Activated T-helper 1 cell treated with Interleukin-2 at 50 U/mL for 16 hours (primary cell): ENCODE measurements at places on chromosomes 7 and 10.

DNA sequence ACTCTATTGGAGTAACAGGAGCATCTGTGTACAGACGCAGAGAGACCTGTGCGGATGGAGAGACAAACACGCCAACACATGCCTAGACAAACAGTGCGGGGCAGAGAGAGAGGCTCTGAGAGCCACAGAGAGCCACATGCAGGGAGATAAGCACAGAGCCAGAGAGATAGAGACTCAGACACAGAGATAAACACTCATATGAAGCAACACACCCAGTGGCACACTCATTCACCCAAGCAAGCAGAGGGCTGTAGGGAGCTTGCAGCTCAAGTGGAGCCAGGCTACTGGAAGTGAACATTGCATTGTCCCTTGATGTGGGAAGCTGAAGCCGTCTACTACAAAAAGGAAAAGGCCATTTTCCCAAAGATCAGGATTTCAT is 46.6 kb upstream of the PODXL start:
- no peak for DNase-seq

DNA sequence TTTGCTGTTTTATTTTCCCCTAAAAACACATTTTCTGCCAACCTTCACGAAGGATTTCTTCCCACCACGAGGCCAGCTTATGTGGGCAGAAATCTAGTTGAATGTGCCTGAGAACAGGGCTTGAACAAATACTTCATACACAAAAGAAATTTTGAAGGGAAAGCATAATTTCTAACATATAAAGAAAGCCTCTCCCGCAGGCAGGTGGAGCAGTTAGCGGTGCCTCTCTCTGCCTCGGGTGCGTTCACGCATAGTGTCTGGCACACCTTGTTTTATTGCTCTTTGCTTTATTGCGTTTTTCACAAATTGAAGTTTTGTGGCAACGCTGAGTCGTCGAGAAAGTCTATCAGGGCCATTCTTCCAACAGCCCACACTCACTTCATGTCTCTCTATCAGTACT is 7.0 kb upstream of the CSGALNACT2 start:
- DNase-seq: no peak

DNA sequence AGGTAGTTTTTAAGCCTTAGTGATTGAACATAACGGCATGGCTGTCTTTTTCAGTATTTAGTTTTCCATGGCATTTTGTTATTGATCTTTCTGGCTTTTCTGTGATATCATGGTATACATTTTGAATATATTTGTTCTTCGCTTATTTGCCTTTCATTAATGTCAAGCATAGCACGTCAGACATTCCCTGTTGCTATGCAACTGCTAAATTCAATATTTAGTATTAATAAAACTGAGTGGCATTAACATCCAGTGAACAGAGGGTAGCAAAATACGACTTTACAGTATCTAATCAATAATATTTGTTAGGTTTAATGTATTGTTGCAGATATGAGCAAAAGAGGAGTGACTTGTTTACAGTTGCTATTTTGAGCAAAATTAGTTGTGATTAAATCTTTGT is 72.5 kb downstream of the LCOR start:
- DNase-seq: no peak

- no peak for DNase-seq
These were observed 76.6 kb downstream of the SLC16A9 start for GRCh38 chr10:59633063-59633462.

DNA sequence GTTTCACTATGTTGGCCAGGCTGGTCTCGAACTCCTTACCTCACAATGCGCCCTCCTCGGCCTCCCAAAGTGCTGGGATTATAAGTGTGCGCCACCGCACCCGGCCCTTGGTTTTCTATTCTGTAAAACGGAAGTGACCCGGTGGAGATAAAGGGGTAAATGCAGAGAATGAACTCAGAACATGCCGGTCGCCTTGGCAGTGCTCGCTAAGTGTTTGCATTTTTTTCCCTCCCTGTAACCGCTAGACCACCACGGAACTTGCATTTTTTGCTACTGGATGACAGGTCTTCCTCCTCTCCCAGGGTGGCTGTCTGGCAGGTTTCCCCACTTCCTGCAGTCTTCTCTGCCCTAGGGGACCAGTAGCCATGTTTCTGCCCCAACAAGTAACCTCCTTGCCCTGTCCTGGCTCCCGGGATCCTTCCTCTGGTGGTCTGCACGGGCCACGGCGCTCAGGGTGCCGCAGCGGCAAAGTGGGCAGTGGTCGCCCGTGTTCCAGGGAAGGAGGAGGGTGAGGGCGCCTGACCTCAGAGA is 18.8 kb upstream of the GNA12 start:
- no peak for DNase-seq

- DNase-seq: no peak
These were observed 877 bp upstream of the NOD1 start for GRCh38 chr7:30479202-30480120.

DNA sequence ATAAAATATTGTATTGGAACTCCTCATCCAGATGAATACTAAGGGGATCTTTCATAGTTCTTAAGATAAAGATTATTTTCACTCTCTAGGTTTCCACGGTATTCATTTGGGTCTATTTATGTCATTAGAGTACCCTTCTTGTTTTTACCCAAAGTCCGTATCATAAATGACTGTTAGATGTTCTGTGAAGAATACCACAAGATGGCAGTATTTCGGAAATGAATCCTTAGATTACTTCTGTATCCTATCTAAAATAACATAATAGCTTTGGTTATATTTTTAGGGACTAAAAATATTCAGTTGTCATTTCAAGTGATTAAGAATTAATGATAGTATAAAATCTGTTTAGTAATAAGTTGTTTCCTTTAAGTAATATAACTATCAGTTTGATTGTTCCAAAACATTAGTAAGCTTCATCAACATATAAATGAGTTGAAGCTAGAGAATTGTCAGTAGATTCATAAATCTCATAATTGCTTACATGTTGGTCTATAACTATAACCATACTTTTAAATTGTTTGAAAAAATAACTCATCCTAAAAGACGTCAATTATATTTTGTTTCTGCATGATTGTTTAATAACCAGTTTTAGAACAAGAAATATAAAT is 337.5 kb upstream of the KCND2 start:
- no peak for DNase-seq

DNA sequence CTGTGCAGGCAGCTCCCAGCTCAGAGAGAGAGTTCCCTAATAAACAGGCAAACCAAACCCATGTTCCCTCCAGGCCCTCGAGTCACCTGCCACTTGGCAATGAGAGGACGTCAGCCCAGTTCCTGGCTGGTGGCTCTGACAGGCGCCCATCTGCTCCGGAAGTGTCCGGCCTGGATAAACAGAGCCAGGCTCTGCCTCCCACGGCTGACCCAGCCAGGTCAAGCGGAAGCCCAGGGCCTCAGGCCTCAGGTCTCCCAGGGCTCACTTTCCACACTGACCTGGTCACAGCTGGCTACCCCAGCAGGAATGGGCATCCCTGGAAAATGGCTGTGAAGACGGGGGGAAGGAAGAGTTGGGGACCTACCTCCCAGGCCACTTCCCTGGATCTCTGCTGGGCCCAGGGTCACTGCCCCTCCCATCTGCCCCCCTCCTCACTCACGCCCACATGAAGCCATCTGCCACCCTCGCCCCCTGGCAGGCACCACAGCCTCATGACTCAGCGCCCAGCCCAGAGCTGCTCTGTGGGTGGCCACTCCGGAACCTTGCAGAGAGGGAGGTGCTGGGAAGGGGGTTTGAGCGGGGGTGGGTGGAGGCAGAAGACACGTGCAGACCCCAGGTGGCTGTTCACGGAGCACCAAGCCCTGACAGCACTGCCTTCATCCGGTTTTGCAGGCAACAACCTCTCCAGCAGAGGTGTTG is 37.4 kb upstream of the DUSP5 start:
- no peak for DNase-seq

DNA sequence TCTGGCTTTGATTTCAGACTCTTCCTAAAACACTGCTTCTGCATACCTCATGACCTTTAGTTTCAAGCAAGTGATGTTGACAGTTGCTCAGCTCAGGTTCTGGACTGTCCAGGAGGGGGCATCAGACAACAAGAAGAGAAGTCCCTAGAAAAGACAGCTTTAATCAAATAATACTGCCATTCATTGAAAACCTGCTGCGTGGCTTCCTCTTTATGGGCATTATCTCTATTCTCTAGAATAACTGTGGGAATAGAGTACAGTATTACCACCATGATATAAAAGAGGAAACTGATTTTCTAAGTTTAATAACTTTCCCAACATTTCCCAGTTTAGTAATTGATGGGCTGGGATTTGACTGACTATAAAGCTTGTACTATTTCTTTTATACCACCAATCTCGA is 170.4 kb downstream of the SNX13 start:
- DNase-seq: peak; percentile 3

GRCh38 chr7:149625340-149625946 is 127.8 kb upstream of the ZNF746 start:
- DNase-seq: peak; percentile 32

DNA sequence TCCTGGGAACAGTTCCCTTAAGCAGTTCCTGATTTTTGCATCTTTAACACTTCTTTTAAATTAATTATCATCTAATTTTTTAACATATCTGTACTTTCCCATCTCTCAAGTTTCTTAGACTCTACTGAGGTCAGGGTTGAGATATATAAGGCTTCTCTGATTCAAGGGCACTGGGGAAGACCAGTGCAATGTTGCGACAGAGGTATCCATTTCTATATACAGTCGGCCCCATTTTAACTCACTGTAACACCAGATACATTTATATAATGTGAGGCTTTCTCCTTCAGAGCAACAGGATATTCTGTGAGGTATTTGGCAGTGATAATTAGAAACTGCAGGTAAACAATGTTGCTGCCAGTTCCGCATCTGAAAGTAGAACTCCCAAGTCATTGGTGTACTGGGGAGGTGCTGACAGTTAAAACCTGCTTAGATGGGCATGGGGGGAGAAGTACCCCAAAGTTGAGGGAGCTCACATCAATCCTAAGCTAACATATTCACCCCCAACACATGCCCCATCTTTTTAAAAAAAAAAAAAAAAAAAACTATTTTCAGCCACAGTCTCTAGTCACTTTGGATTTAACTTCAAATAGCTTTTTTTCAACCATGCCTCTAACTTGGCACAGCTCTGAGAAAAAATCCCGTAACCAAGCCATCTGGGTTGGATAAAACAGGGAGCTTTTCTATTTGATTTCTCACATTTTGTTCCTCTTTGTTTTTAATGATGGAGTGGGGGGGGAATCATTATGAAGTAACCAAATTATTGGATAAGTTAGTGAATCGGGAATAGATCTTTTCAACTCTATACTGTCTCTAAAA is 62.9 kb downstream of the REEP3 start:
- no peak for DNase-seq

DNA sequence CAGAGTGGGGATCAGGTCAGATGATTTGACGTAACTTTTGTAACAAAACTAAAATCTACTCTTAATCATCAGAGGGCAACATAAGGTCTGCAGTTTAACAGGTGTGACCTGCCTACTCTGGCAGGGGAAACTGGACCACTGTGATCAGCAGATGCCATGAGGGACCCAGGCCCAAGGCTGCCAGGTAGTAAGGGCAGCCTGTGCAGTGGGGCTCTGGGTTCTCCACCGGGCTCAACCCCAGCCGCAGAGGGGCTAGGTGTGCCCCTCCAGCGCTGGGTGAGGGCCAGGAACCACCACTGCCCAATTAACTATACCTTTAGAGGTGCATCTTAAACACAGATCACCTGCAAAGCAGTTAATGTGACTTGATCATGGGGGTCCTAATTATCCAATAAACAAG is 17.6 kb downstream of the AKR1B1 start:
- DNase-seq: no peak

DNA sequence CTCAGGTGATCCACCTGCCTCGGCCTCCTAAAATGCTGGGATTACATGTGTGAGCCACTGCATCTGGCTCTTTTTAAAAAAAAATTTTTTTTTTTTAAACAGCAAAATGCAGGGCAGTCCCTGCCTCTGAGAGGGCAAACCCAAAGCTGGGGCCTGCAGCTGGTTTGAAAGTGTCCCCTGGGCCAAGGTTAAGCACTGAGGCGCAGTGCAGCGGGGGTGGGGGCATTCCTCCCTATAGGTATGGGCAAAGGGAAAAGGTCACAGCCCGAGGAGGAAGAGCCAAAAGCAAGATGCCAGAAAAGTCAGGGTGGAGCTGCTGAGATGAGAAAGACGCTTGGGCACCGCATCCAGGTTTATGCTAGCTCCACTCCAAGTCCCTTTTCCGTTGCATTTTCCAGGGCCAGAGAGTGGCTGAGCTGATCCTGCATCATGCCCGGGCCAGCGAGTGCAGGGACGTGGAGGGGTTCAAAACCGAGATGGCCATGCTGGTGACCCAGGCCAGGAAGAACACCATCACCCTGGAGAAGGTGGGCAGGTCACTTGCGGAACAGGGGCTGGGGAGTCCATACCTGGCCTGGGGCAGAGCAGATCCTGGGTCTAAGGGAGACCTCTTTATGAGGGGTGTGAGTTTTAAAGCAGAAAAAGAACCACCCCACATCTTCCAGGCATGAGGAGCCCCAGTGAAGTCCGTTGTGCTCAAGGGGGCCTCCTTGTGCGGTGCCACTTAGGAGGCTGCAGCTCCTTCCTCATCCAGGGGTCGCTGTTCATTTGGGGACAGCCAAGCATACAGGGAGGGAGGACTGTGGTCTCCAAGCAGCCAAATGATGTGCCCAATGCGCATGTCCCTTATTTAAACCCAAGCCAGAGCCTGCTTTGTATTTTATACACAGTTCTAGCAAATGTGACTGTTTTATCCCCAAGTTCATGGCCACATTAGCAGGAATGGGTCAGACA is 7.0 kb upstream of the NDUFB2 start:
- no peak for DNase-seq

- no peak for DNase-seq
These were observed 77.3 kb upstream of the RPA3 start for GRCh38 chr7:7795630-7796121.

DNA sequence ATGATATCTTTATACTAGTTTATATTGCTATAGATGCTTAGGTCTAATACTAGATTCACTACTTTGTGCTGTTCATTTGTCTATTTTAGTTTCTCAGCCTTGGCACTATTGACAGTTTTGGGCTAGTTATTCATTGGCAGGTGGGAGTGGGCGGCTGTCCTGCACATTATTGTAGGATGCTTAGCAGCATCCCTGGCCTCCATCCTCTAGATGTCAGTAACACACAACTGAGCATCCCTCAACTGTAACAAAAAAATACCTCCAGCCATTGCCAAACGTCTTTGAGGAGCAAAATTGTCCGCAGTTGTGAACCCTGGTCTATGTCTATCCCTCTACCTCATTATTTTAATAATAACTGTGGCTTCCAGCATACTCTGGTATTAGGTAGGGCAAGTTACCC is 34.4 kb upstream of the PNLIP start:
- no peak for DNase-seq

GRCh38 chr7:154553711-154554265 is 449.1 kb downstream of the PAXIP1 start:
- no peak for DNase-seq

- no peak for DNase-seq
These were observed 80.3 kb upstream of the UCN3 start for GRCh38 chr10:5284311-5285057.

DNA sequence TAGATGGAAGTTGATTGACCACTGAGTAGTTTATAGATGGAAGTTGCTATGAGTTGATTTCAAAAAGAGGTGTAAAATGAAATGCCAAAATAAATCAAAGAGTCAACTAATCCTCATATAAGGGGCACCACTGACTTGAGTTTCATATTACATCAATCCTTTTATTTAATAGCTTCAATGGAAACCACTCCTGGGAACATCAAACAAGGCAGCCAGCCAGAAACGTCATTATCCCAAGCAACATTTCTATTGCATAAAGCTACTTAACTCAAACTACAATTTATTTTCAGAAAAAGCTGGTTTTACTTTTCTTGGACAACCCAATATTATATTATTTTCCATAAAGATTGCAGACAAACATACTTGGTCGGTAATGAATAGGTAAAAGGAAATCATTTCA is 162.1 kb downstream of the TSPAN12 start:
- DNase-seq: no peak

- no peak for DNase-seq
These were observed 135.9 kb downstream of the ITGB8 start for GRCh38 chr7:20466543-20467021.

- DNase-seq: no peak
These were observed 650.4 kb downstream of the NXPH1 start for GRCh38 chr7:9083837-9084236.
